ENCODE measurements at places on chromosomes 13 and 19.

DNA sequence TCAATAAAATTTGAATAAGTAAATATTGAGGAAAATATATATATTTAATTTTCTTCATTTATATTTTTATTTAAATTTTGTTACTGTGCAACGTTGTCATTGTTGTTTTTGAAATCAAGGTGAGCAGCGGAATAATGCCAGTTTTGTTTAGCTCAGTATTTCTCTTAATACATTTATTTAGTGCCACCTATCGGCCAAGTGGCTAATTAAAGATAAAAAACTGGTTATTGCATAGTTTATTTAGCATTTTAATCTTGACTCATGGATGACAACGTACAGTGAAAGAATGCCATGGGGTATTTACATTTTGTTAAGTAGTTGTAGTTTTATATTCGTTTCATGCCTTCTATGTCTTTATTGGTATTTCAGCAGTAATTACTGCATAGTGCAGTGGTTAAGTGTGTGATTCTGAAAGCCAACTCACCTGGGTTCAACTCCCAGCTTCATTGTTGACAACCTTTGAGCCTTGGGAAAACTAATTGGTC lies 265.9 kb downstream of the MYO16 start:
- DNase-seq: no peak

GRCh38 chr19:40691421-40692211 lies 1.2 kb upstream of the NUMBL start:
- no peak for DNase-seq

DNA sequence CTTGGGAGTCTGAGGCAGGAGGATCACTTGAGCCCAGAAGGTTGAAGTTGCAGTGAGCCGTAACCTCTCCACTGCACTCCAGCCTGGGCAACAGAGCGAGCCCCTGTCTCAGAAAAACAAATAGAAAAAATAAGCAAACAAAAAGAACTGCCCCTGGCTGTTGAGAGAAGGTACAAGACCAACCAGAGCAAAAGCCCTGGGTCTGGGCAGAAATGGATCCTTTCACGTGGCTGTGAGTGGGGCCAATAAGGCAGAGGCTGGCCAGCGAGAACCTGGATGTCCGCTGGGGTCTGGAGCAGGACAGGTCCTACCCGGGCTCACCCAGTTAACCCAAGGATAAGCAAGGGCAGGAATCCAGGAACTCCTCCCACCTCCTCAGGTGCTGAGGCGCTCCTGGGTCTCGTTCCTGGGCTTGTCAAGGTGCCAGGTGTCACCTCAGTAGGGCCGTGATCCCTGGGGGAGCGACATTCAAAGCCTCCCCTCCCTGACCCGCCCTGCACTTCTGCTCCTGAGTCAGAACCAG lies 4.7 kb upstream of the SLC5A5 start:
- no peak for DNase-seq

GRCh38 chr19:15180451-15181390 lies 20.1 kb downstream of the NOTCH3 start:
- no peak for DNase-seq

DNA sequence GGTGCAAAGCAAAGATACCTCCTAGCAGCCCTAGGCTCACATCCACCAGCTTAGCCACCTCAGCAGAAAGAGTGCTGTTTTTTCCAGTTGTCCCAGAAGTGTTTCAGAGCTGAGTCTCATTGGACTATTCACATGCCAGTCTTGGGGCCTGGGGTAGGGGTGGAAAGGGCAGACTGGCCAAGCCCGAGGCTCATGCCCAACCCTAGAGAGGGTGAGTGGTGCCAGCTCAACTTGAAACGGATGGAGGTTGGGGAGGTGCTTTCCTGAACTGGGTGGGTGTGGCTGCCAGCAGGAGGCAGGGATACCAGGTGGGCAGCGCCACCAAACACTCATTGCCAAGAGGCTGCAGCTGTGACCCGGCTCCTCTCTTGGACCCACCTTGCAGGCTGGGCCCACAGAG lies 116.9 kb downstream of the DPF1 start:
- DNase-seq: no peak

- DNase-seq: no peak
These were observed 123.8 kb downstream of the TM9SF2 start for GRCh38 chr13:99624936-99625540.

DNA sequence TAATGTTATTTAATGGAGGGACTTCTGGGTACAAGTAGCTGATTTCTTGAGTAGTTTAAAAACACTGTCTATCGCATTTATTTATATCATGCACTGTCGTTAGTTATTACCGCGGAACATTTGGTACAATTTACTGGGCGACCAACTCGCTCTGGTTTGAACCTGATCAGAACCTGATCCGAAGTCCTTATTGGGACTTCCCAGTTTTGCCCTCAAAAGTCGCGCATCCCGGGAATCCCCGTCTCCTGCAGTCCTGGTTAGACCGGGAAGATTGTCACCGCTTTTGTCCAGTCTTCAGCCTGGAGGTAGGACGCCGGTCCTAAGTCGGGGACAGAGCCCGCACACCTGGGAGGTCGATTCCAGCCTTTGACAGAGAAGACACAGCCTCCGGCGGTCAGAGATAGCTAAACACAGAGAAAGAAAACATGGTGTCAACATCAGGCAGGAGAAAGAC lies 694 bp downstream of the CLN5 start:
- no peak for DNase-seq

DNA sequence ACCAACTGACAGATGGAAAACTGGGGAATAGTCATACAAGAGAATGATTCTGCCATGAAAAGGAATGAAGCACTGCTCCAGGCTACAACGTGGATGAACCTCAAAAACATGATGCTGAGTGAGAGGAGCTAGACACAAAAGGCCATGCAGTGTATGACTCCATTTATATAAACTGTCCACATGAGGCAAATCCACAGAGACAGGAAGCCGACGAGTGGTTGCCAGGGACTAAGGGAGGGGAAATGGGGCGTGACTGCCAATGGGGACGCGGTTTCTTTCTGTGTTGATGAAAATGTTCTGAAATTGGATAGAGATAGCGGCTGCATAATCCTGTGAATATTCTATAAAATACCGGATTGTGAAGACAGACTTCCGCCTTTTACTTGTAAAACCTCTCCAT lies 10.2 kb downstream of the SMIM7 start:
- DNase-seq: no peak

- DNase-seq: no peak
These were observed 449.5 kb downstream of the LIG4 start for GRCh38 chr13:107765724-107766401.

GRCh38 chr19:16330806-16331690 lies 6.4 kb downstream of the KLF2 start:
- no peak for DNase-seq

GRCh38 chr13:110500341-110500740 lies 61.2 kb downstream of the RAB20 start:
- DNase-seq: no peak

DNA sequence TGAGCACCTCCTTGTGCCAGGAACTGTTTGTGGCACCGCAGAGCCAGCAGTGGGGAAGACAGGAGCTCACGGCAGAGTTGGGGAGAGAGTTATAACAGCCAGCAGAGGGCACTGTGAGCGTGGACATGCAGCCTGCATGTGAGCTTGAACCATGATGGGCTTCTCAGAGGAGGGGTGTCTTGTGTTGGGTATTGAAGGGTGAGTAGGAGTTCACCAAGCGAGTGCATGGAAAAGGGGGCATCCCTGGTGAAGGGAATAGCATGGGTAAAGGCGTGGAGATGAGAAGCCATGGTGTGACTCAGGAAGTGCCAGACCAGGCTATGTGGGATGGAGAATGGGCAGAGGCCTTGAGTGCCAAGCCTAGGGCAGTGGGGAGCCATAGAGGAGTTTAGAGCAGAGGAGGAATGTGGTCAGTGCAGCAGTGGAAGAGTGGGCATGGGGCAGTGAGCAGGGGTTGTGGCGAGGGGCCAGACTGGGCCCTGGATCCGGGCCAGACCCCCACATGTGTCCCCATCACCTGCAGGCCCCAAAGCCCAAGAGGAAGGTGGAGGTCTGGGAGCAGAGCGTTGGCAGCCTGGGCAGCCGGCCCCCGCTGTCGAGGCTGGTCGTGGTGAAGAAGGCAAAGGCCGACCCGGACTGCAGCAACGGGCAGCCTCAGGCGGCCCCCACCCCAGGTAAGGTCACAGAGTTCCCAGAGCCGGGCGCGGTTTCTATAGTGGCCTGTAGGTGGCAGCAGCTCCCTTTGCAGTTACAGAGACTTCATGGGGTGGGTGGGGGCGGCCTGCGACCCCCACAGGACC lies 11.8 kb upstream of the SHD start:
- DNase-seq: peak; percentile 24

Data from stimulated activated CD8-positive, alpha-beta memory T cell treated with anti-CD3 and anti-CD28 coated beads, Interleukin-15, amount 100 ng/mL, for 48 hours (primary cell).